Activated T-helper 2 cell treated with anti-CD3 and anti-CD28 coated beads, Interferon-gamma antibody, Interleukin-2, Interleukin-4, amounts not matched to agents 10 μg/mL and 5 μg/mL and 100 μg/mL, durations not matched to agents 14 hours and 24 hours and 36 hours (primary cell): ENCODE measurements at places on chromosomes 2 and 18. TPM values are rescaled to one million over a fixed set of nuclear protein-coding genes. Genes with fewer than 3 reads are reported as not detected.

The TFCP2L1 gene
- 0.11 TPM in 1 of 2 replicates, not detected in the other for total RNA-seq

DNA sequence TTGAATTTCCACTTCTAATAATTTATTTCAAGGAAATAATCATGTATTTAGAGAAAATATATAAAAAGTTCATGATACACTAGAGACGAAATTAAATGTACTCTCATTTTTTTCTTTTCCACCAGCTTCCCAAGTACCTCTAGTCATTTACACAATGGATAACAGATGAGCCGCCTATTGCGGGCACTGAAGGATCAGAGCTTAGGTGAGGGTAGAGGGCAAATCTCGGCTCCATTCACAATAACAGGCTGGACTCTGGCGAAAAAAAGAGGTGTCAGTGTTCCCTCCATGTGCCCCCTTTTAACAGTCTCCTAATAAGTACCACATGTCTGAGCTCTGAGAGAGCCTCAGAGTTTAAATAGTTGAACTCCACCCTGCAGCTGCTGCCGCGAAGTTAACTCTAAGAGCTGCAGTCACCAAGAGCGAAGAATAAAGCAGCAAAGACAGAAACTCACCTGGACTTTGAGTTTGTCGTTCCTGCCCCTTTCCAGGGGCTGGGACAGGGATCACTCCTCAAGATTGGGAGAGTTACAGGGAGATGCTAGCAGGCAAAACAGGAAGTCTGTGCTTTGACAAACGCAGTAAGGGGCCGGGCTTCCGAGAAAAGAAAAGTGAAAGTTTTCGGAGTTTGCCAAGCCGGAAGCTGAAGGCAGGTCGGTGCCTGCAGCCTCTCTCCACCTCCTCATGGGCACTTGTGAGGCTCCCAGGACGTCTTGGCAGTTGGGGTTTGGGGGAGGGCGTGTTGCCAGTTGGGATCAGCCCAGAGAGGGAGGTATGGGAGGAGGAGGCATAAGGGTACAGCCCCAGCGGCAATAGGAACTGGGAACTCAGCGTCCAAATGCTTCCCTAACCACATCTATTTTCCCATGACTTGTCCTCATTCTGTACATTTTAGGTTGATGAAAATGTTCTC, at the start of gene SP110:
TSS of gene SP110 (minus strand) at position 566 of the 913 bp plus-strand sequence. CDS start 3,057 bp downstream, outside the sequence.
- peak within 1 kb of the TSS; percentile 89 for H3K27ac ChIP-seq
- peak; percentile 80 for DNase-seq
- peaks cover 49% of the 10 kb centered on the region for H3K36me3 ChIP-seq
- H3K4me3 ChIP-seq: peak within 1 kb of the TSS; percentile 97
- peaks cover 63% of the 10 kb centered on the region for H3K4me1 ChIP-seq

DNA sequence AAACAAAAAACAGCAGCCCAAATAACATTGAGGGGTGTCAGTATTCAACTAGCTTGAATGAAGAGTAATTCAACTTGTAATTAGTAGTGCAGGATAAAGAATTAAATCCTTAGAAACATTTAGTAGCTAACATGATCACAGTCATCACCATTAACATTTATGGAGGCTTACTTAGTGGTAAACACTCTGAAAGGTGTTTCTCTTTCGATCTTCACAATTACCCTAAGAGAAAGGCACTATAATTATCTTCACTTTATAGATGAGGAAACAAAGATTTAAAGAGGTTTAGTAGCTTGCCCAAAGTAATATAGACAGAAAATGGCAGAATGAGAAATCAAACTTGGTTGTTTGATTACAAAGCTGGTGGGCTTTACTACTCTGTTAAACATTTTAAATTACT, 81.5 kb downstream of the GAREM1 start:
- no peak overlapping the region for H3K27ac ChIP-seq
- H3K36me3 ChIP-seq: no peaks in the 10 kb centered on the region
- peaks cover 35% of the 10 kb centered on the region for H3K27me3 ChIP-seq

GRCh38 chr2:170212625-170213280, 34.8 kb downstream of the MYO3B start:
- H3K27me3 ChIP-seq: peaks cover 5% of the 10 kb centered on the region
- H3K36me3 ChIP-seq: no peaks in the 10 kb centered on the region
- H3K4me3 ChIP-seq: no peak overlapping the region
- H3K27ac ChIP-seq: no peak overlapping the region
- no peak for DNase-seq
- no peaks in the 10 kb centered on the region for H3K4me1 ChIP-seq

DNA sequence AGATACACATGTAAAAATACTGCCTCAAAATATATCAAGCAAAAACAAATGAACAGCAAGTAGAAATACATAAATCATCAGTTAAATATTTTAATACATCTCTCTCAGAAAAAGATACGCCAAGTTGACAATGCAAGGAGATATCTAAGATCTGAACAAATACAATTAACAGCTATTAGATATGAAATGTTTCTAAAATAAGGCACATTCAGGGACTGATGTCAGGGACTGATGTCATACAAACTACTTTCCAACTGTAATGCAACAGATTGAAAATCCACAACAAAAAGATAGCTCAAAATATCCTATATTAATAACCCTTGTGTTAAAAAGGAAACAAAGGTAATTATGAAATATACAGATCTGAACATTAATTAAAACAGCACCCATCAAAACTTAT, 51.7 kb downstream of the TLK1 start:
- peaks cover 39% of the 10 kb centered on the region for H3K36me3 ChIP-seq
- H3K4me1 ChIP-seq: peaks cover 21% of the 10 kb centered on the region
- DNase-seq: no peak
- no peaks in the 10 kb centered on the region for H3K27me3 ChIP-seq
- H3K27ac ChIP-seq: no peak overlapping the region

GRCh38 chr2:156356014-156356754, 23.7 kb upstream of the NR4A2 start:
- no peak overlapping the region for H3K4me3 ChIP-seq
- peaks cover 8% of the 10 kb centered on the region for H3K27me3 ChIP-seq
